Effector CD4-positive, alpha-beta T cell (primary cell): ENCODE measurements at places on chromosomes 3 and 15.

DNA sequence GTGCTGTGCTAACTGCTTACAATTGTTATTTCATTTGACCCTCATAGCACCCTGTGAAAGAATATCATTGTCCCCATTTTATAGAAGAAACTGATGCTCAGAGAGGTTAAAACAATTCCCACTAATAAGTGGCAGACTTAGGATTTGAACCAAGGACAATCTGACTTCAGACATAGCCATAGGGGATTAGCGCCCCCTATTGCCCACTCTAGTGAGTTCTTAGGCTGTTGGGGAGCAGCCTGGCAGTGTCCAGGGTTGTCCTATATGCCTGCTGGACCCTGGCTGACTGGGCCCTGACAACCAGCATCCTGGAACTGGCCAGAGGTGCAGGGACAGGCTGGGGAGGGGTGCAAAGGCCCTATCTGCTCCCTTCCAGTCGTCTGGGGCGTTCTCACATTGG is 15.4 kb downstream of the DPH3 start:
- DNase-seq: no peak

GRCh38 chr3:55619046-55619808 is 132.1 kb upstream of the WNT5A start:
- DNase-seq: no peak

GRCh38 chr3:114332342-114333179 is 38.7 kb downstream of the TIGIT start:
- no peak for DNase-seq

- DNase-seq: no peak
Observed at GRCh38 chr15:95454403-95455262, 875.9 kb upstream of the NR2F2 start.

- DNase-seq: no peak
Observed at GRCh38 chr3:13652728-13653127, 103.8 kb downstream of the FBLN2 start.

DNA sequence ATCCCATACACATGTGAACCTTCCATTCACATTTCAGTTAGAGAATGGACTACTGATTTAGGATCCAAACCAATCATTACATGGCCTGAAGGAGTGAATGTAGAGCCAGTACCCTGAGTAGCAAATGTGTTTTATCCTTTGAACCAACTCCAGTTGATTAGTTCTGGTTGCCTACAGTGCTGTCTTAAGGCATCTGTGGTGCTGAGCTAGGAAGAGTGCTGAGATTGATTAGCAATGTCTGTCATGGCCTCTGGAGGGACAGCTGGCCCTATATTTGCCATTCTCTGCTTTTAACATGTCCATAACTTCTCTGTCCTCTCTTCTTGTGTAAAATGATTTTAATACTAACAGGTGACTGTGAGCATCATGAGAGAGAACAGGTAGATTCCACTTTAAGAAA is 11.1 kb downstream of the LRTM1 start:
- no peak for DNase-seq

DNA sequence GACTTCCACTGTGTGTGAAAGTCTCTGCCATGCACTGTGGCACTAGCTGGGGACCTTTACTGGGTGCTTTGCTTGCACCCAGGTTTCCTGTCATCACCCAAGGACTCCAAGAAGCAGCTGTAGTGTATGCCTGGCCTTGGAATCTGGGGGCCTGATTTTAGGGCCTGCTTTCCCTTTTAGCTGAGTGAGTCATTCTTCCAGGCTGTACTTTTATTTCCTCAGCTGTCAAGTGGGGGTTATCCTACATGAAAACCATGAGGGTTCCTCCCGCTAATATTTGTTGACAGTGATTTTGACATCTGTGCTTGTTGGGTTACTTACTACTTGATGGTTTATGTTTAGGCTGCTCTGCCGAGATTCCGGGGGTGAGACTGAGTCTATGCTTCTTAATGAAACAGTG is 18.5 kb downstream of the GORASP1 start:
- DNase-seq: no peak

DNA sequence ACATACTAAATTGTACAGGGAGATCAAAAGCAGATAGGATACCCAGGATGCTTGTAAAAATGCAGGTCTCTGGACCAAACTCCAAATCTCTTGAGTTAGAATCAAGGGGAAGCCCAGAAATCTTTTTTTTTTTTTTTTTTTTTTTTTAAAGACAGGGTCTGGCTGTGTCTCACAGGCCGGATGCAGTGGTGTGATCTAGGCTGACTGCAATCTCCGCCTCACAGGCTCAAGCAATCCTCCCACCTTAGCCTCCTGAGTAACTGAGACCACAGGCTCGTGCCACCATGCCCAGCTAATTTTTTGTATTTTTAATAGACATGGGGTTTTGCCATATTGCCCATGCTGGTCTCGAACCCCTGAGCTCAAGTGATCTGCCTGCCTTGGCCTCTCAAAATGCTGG is 373.5 kb downstream of the SHQ1 start:
- DNase-seq: no peak

GRCh38 chr3:45616158-45616557 is 21.6 kb downstream of the LIMD1 start:
- DNase-seq: no peak

GRCh38 chr15:95884276-95884675 is 446.2 kb upstream of the NR2F2 start:
- no peak for DNase-seq

DNA sequence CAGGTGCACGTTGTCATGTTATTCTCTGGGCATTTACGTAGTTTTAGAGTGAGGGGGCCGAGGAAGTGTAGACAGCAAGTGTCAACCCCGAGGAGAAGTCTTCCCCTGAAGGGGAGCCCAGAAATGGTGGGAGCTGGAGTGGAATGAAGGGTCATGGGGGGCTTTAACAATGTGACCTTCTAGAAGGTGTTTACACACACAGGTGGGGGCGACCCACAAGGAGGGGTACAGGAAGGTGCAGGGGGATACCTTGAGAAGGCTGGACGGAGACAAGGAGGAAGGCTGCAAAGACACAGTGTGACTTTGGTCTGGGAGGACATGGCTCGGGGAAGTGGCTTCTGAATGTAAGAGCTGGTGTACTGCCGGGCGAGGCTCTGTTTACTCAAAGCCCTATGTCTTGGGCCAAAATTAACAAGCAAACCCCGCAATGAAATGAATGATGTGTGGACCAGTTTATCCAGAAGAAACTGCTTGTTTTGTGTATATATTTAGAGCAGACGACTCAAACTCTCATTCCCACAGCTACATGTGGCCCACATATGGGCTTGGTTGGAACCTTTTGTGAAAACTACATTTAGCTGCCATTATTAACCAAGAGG is 18.7 kb downstream of the TRPM1 start:
- DNase-seq: no peak

GRCh38 chr3:54047568-54047967 is 74.8 kb upstream of the CACNA2D3 start:
- DNase-seq: no peak

GRCh38 chr3:138354376-138354775 is 6.0 kb downstream of the MRAS start:
- no peak for DNase-seq

DNA sequence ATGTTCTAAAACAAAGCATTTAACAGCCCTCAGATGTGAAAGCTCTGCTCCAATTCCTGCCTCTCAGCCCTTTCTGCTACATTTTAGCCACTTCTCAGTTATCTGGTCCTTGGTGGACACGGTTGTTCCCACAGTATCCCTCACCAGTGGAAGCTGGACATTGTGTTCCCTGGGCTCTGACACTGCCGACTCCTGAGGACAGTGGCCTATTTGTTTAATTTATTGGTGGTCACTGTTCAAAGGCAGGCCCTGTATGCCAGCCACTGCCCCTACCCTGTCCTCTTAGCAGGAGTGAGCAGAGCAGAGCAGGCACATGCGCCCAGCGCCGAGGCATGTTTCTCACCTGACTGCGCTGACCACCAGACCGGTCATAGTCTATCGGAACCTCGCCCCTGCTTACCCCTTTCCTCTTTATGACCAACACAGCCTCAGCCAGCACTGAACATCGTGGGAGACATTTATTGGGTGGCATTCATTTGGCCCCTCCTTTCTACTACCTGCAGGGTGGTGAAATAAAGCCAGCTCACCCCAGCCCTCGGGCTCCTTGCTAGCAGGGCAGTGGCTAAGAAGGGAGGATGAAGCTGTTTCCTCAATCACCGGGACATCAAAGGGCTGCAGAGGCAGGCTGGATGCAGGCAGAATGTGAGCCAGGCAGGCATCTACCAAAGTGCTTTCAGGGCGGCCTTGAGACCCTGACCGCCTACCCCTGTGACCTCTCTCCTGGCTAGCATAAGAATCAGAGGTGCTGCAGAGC is 54.3 kb upstream of the HACD2 start:
- no peak for DNase-seq
